ENCODE measurements at places on chromosomes 2 and 18.

DNA sequence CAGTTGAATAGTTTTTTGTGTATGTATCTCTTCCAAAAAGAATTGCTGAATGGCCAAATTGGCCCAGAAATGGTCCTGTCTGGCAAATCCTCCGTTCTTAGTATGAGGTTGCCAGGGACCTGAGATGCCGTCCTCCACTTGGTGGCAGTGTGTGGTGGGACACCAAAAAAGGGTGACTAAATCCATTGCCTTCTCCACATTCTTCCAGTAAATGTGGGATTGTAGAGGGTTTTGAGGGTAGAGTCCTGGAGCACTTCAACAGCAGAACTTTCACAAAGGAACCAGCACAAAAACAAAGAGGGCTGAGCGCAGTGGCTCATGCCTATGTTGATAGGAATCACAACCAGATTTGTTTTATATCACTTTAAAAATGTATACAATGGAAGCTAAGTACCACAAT, 199.9 kb downstream of the BCL2 start:
- no peak for DNase-seq

GRCh38 chr2:176872406-176872805, 340.2 kb upstream of the HNRNPA3 start:
- no peak for DNase-seq

GRCh38 chr2:171482308-171482707, 40.0 kb upstream of the CYBRD1 start:
- DNase-seq, result no peak

- no peak for DNase-seq
These were observed 11.3 kb downstream of the NCL start for GRCh38 chr2:231452799-231453508.

- DNase-seq, result no peak
These were observed 6.6 kb downstream of the GAREM2 start for GRCh38 chr2:26179446-26179913.

DNA sequence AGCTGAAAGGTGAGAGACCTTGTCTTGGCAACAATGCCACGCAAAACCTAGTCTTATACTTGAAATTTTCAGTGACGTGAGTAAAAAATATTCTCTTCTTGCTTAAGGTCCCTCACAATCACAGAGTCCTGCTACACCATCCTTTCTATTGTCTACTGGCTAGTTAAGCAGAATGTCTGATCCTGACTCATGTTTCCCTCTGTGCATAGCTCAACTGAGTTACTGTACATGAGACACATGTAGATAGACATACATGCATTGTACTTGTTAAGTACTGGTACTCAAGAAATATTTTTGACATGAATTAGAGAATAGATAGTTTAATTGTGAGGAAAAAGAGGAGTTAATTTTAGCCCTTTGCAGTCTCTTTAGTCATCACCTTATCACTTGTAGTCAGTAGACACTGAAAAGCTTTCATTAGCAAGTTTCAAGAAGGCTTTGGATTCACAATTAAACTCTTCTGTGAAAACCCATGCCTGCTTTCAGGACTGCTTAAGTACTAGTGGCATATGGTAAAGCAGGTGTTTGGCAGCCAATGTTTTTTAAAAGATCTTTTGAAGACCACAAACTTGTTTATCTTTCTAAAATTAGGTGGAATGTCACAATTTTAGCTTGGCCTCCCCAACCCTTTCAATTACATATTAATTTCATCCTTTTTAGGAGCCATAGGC, 158.7 kb upstream of the CCDC150 start:
- DNase-seq, result no peak

DNA sequence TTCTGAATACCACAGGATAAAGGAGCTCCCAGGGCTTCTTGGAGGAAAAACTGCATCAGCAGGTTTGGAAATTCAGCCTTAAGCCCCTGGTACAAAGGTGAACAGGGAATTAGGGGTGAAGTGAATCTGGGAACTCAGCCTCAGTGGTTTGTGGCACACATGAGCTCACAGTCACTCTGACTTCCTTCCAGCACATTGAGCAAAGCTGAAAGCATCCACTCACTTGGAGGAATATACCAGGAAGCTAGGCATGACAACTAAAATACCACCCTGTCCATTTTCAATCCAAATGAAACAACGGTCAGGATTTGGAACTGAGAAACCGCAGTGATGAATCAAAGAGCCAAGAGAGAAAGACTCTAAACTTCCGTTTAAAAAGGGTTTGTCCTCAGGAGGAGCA, 216.1 kb downstream of the ICOS start:
- DNase-seq, result no peak

DNA sequence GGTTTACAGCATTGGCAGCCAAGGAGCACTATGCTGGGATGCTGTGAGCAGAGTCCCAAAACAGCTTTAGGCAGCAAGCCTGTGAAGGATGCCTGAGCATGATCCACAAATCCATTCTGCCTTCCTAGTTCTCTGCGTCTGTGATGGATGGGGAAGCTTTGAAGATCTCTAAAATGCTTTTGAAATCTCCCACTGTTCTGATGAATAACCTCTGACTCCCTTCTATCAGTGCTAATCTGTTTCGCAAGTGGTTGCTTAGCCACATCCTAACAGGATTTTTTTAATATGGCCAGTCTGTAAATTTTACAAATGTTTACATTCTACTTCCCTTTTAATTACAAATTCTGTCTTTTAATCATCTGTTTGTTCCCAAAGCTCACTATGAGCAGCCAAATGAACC, 319.2 kb downstream of the GULP1 start:
- no peak for DNase-seq

GRCh38 chr18:77206676-77207374, 42.8 kb upstream of the GALR1 start:
- DNase-seq, result no peak

GRCh38 chr2:227222292-227222691, 57.9 kb downstream of the COL4A3 start:
- no peak for DNase-seq

GRCh38 chr2:227462972-227463931, 8.7 kb upstream of the AGFG1 start:
- DNase-seq, result no peak

DNA sequence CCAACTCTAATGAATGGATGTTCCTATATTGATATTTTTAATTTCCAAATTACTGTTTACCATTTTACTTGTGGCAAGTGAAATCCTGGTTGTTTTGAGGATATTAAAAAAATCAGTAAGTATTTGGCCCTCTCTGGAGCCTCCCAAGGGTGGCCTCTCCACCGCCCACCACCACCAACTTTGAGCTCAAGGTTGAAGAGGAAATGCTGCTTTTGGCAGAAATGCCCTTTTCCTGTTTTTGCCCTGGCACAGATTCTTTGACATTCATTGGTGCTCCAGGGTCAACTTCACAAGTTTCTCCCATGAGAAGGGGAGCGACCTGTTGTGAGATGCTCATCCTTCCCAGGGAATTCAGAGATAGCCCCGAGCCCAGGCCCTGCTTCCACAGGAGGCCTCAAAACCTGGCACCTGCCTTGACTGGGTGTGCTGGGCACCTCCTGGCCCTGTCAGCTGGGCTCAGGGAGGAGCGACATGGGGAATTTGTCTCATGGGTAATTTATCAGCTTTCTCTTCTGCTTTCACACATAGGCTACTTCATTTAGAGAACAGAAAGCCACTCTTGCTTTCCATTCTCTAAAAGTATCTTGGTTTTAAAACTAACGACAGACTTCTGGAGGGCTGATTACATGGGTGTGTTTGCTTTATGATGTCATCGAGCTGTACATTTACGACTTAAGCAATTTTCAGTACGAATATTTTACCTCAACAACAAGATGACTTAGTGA, 6.9 kb downstream of the CD8A start:
- no peak for DNase-seq

DNA sequence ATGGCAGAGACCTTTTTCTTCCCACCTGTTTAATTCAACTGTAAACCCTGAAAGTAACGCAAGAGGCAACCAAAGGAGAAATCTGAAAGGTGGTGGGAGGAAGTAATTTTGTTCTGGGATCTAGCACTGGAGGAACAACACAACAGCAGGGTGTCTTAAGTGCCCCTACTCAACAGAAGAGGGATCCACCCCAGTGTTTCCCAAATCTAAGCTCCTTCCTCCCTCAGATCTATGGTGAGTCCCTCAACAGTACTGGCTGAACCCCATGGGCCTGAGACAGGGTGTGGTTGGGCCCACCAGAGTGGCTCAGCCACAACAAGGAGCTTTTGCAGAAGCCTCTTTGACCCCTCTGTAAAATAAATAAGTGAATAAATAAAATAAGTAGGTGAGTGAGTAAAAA, 790.3 kb downstream of the ERBB4 start:
- DNase-seq, result no peak

GRCh38 chr2:102664471-102664909, 45.1 kb downstream of the SLC9A2 start:
- peak; percentile 80 for DNase-seq

- DNase-seq, result no peak
These were observed 5.6 kb downstream of the SNED1 start for GRCh38 chr2:241003830-241004564.

- no peak for DNase-seq
These were observed 51.4 kb downstream of the LINC00305 start for GRCh38 chr18:64097497-64097896.

DNA sequence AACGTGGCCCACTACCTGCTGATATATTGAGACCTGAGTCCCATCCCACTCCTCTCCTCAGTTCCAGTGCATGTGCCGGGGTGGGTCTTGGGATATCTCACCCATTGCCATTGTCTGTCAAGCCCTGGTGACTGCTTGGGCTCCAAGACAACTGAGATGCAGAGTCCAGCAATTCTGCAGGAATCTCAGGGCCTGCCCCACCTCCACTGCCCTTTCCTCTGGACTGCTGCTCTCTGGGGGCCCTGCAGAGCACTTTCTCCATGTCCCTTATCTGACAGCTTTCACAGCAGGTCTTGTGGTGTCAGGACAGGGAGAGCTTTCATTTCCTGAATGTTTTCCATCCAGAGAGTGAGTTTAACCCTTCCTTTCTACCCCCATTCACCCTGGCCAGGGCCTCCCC, 152.9 kb downstream of the ARL4C start:
- DNase-seq, result no peak

GRCh38 chr2:133835821-133836619, 267.8 kb upstream of the NCKAP5 start:
- DNase-seq, result no peak

GRCh38 chr18:32405588-32405987, 65.1 kb downstream of the GAREM1 start:
- no peak for DNase-seq

GRCh38 chr2:161146209-161146775, 13.9 kb upstream of the TANK start:
- no peak for DNase-seq

- DNase-seq, result no peak
These were observed 15.4 kb downstream of the TEX51 start for GRCh38 chr2:126913881-126914615.

- DNase-seq, result no peak
These were observed 28.0 kb downstream of the KIF3C start for GRCh38 chr2:25954199-25954752.

- no peak for DNase-seq
These were observed 161.4 kb upstream of the GULP1 start for GRCh38 chr2:188130317-188130716.

GRCh38 chr18:75958683-75959082, 531.2 kb upstream of the SMIM21 start:
- DNase-seq, result no peak

- DNase-seq, result no peak
These were observed 125.8 kb upstream of the CREB1 start for GRCh38 chr2:207403950-207404349.

GRCh38 chr18:43524260-43524659, 247.0 kb upstream of the SYT4 start:
- DNase-seq, result no peak

DNA sequence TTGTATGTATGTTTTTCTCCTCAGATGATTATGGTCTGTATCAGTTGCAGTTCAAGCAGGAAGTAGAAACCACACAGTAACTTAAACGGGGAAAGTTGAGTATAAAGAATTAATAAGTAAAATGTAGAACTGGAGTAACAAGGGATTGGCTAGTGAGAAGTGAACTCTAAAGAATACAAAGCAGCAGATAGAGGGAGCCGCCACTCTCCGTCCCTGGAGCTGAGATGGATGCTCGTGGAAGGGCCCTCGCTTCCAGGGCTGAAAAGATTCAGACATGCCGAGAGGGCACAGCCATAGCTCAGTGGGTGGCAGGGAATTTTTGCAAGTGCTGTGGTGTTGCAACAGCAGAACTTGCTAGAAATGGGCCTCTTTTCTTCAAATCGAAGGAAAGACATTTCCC, 155.8 kb downstream of the COL6A3 start:
- no peak for DNase-seq

GRCh38 chr18:77762014-77762413, 512.4 kb downstream of the GALR1 start:
- no peak for DNase-seq

- DNase-seq, result no peak
These were observed 98.2 kb upstream of the MAP3K20 start for GRCh38 chr2:172977270-172978062.

GRCh38 chr2:126894585-126895182, 4.0 kb upstream of the TEX51 start:
- no peak for DNase-seq

DNA sequence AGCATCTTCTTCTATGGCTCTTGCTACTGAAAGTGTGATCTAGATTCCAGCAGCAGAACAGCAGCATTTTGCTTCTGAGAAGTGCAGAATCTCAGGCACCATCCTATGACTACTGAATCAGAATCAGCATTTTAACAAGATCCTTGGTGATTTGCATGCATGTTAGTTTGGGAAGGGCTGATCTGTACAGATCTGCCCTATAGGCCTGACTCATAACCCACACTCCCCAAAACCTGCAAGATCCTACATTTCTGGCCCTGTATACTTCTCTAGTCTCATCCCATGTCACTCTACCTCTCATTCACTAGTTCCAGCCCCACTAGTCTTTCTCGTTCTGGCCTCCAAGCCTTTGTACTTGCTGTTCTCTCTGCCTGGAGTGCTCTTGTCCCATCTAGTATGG, 15.7 kb upstream of the DARS1 start:
- no peak for DNase-seq

GRCh38 chr2:36044411-36044810, 311.2 kb upstream of the CRIM1 start:
- no peak for DNase-seq

- no peak for DNase-seq
These were observed 310.6 kb upstream of the PIK3C3 start for GRCh38 chr18:41644466-41644865.

- no peak for DNase-seq
These were observed 158.4 kb upstream of the CDH7 start for GRCh38 chr18:65592435-65592834.

DNA sequence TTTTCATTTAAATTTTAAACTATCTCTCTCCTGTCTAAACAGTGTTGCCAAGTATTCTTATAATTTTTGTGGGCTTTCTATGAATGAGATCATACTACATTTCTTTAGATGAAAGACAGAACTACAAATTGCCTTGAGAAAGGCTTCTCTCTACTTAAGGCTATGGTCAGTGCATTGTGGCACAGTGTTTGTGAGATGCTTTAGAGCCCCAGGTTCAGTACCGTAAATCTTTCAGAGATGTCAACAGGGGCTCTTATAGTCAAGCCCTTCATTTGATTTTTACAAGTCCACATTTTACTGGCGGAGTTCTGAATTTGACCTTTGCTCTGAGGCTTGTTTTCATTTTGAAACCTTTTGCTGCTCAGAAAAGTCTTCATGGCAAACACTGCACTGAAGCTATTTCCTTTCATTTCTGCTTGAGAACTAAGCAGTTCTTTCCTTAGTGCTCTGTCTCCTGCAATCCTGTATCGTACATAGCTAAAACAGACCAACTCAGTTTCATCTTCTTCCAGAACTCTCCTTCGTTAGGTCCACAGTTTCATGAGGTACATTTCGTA, 175.2 kb downstream of the NYAP2 start:
- DNase-seq, result no peak

- DNase-seq, result no peak
These were observed 329.3 kb downstream of the GPD2 start for GRCh38 chr2:156765450-156765849.
